ENCODE measurements at places on chromosomes 7 and 10.

- no peak for DNase-seq
Measured at GRCh38 chr10:49735161-49735560, 27.0 kb downstream of the OGDHL start.

GRCh38 chr7:121578669-121579068 lies 182.6 kb upstream of the FAM3C start:
- DNase-seq = no peak

DNA sequence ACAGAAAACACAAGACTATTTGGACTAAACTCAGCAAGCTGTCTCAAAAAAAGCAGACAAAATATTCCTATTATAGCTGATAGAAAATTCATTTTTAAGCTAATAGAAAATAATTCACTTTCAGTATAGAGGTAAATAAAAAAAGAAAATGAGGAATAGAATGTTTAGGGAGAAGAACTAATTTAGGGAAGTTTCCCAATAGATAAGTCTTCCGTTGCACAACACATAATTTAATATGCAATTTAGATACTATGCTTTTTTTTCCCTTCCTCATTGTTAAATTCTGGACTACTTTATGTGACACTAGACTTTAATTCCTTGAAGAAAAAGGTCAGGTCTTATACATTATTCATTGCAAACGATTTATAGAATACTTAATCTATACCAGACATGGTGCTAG lies 10.3 kb downstream of the PNPLA8 start:
- no peak for DNase-seq

GRCh38 chr7:134852625-134853024 lies 73.2 kb downstream of the CALD1 start:
- no peak for DNase-seq

DNA sequence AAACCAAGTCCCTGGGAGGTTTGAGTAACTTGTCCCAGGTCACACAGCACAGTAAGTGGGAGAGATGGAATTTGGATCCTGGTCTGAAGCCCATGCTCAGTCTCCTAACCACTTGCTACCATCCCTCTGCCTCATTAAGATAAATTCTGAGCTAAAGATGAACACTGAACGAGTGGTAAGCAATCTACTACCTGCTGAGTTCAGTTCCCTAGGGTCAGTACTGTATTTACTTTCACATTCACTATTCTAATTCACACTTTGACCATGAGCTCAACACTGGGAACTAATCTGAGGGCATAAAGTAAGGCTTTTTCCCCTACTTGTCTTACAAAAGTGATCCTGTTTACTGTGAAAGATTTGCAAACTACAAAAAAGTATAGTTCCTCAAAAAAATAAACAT lies 2.4 kb downstream of the UROS start:
- no peak for DNase-seq

DNA sequence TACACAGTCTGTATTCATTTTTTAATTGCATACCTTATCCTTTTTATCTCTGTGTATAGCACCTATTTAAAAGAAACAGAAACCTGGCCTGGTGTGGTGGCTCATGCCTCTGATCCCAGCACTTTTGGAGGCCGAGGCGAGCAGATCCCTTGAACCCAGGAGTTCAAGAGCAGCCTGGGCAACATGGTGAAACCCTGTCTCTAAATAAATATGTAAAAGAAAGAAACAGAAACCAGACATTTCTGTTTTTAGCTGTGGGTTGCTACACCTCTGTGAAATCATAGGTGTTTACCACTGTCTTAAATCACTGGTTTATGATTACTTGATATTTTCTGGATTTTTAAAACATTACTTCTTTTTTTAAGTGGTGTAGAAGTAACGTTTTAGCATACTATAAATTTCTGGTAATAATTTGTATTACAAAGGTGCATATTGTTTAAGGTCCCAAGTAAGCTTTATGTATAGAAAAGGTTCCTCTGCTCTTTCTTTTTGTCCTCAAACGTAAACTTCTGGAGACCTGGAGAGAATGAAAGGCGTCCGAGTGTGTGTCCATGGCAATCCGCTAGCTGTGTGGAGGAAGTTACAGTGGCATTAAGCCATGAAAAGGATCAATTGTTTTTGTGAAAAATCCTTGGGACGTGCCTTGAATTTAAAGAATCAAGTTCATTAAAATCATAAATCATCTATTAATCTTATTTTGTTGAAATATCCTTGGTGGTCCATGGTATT lies 41.1 kb downstream of the PTPRZ1 start:
- no peak for DNase-seq

DNA sequence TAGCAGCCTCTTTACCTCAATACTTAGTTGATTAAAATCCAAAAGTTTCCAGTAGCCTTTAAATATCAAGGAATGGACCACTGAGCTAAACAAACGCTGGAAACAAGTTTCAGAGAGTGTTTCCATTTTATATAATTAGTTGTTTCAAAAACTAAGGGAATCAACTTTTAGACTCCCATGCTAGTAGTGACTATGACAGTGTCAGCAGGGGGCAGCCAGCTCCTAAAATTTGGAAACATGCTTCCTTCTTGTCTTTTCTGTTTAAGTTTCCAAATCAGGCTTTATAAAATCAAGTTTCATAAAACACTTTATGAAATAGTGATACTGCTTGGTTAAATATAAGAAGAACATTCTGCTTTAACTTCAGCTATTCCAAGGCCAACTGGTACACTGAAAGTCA lies 138.2 kb upstream of the TMEM229A start:
- DNase-seq = no peak

- DNase-seq = no peak
Measured at GRCh38 chr10:543131-543530, 146.3 kb downstream of the DIP2C start.

DNA sequence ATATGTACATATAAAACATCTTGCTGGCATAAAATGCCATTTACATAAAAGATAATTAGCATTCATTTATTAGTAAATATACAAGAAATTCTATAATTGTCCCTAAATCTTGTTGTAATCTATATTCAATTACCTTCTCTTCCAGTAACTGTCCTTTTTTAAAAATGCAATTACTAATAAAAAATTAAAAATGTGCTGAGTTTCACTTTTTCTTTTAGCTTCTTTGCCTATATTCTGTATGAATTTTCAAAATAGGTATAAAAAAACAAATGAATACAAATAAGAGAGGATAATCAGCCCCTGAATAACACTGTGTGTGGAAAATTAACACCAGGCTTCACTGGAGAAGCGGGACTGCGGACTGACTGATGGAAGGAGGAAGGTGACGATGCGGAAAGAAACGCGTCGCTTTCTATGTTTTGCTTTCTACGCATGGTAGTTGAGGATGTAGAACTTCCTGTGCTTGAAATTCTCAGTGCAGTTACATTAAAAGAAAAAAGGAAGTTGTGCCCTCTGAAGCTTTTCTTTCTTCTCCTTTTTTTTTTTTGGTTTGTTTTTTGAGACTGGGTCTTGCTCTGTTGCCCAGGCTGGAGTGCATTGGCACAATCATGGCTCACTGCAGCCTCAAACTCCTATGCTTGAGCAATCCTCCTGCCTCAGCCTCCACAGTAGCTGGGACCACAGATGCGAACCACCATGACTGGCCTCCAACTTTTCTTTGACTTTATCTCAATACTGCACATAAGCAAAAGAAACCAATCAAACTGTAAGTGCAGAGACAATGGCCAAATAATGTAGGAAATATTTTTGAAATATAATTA lies 7.4 kb upstream of the ZMYND11 start:
- DNase-seq = no peak

- DNase-seq = no peak
Measured at GRCh38 chr10:128161031-128161430, 34.8 kb upstream of the MKI67 start.

DNA sequence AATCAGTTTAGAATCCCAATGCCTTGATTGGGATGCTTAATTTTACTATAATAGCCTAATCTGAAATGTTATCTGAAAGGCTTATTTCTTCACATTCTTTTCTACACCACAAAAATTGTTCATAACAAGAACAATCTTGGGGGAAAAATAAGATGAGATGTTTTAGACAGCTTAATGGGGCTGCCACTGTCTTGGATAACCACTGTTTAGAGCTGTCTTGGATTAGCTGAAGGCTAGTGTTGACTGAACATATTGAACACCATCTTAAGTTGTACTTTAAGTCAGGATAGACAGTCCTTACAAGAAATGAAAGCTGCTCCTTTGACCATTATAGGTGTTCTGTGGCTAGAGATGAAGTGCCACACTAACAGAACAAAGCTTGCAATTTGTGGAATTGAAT lies 501.3 kb downstream of the GFRA1 start:
- DNase-seq = no peak

DNA sequence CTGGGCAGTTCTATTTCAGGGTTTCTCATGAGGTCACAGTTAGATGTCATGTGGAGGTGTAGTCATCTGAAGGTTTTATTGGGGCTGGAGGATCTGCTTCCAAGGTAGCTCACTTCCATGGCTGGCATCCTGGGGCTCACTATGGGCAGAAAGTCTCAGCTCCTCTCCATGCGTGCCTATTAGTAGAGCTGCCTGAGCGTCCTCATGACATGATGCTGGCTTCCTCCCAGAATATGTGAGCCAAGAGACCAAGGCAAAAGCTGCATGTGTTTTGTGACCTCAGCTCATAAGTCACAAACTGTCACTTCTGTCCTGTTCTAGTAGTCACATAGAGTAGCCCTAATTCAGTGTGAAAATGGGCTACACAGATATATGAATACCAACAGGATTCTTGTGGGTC lies 524.4 kb downstream of the SUGCT start:
- DNase-seq = no peak

GRCh38 chr7:19530852-19531251 lies 178.0 kb downstream of the POLR1F start:
- DNase-seq = no peak

GRCh38 chr7:130219871-130220270 lies 12.2 kb downstream of the SSMEM1 start:
- DNase-seq = no peak

- DNase-seq = no peak
Measured at GRCh38 chr10:132252412-132252811, 55.3 kb downstream of the STK32C start.

Measured in iPS DF 6.9 (cell line).